ENCODE measurements at places on chromosomes 16 and 17. TPM values are rescaled to one million over a fixed set of nuclear protein-coding genes. Genes with fewer than 3 reads are reported as not detected.

MMP28 gene
- total RNA-seq: 40.9 TPM

DNAH17 gene
- 2.8 TPM for total RNA-seq

SALL1 gene
- not detected for total RNA-seq

GGT6 gene
- total RNA-seq: 3.7 TPM

KRT39 gene
- 0.59 TPM for total RNA-seq

KRT27 gene
- not detected for total RNA-seq

IGSF6 gene
- 103 TPM for total RNA-seq

TNFRSF13B gene
- total RNA-seq: 0.27 TPM

TMEM106A gene
- total RNA-seq: 17.9 TPM

FBXO39 gene
- total RNA-seq: not detected

PRR15L gene
- total RNA-seq: 48.1 TPM

APOBR gene
- 29.2 TPM for total RNA-seq

CORO6 gene
- 6.6 TPM for total RNA-seq

KRT24 gene
- total RNA-seq: not detected

GSG1L gene
- total RNA-seq: 0.30 TPM

CDK5R1 gene
- total RNA-seq: 1.3 TPM

GTF3C1 gene
- 57.1 TPM for total RNA-seq

OR1E2 gene
- not detected for total RNA-seq

NOTUM gene
- 4.4 TPM for total RNA-seq

HOXB13 gene
- not detected for total RNA-seq

KRTAP9-4 gene
- not detected for total RNA-seq

FA2H gene
- total RNA-seq: 2.5 TPM

ATP2C2 gene
- total RNA-seq: 56.2 TPM

TM4SF5 gene
- total RNA-seq: not detected

PRCD gene
- 8.2 TPM for total RNA-seq

ITGB4 gene
- total RNA-seq: 34.7 TPM

EFCAB5 gene
- 1.8 TPM for total RNA-seq

CCL13 gene
- total RNA-seq: 14.6 TPM
